Activated CD4-positive, alpha-beta T cell treated with anti-CD3 and anti-CD28 coated beads for 24 hours (primary cell): ENCODE measurements at places on chromosomes 1 and 21.

- DNase-seq, result no peak
Measured at GRCh38 chr1:183243161-183244050, 57.3 kb downstream of the LAMC2 start.

DNA sequence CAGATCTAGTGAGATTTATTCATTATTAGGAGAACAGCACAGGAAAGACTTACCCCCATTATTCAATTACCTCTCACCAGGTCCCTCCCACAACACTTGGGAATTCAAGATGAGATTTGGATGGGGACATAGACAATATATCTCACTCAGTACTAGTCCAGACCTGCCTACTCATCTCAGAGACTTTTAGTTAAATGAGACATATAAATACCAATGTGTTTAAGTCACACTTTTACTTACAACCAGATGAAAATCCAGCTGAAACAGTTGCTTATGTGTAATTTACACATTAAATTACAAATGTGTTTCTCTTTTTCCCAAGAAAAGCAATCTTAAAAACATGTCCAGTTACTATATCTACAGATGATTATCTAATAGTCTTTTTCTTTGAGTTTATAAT, 1145.6 kb downstream of the KCNT2 start:
- no peak for DNase-seq

DNA sequence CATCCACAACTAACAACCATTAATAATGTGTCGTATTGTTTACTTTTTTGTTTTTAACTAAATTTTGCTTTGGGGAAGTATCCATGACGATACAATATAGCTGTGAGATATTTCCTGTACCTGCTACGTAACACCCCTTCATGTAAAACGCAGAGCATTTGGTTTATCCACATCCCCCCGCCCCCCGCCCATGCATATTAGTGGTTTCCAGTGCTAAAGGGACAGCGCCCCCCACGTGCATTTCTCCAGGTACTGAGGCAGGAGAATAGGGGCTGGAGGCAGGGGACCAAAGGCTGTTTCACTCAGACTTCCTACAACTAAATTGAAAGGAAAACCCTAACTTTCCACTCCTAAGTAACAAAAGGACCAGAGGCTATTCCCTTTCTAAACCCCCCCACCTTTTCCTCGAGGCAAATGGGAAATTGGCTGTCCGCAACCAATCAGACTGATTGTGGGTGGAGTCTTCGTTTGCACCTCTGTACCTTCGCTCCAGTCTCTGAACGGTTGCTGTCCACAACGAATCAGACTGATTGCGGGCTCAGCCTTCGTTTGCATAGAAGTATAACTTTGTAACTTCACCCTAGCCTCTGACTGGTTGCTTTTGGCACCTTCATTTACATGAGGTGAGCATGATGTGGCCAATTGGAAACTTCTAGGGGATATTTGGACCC, 12.2 kb upstream of the RIPK4 start:
- no peak for DNase-seq

GRCh38 chr1:44792736-44793502, 4.9 kb upstream of the BEST4 start:
- DNase-seq, result no peak

- no peak for DNase-seq
Measured at GRCh38 chr1:118982266-118982665, 5.9 kb downstream of the TBX15 start.

GRCh38 chr1:213533125-213533524, 454.6 kb upstream of the PROX1 start:
- DNase-seq, result no peak

- DNase-seq, result no peak
Measured at GRCh38 chr1:167491586-167492461, 26.5 kb downstream of the CD247 start.

DNA sequence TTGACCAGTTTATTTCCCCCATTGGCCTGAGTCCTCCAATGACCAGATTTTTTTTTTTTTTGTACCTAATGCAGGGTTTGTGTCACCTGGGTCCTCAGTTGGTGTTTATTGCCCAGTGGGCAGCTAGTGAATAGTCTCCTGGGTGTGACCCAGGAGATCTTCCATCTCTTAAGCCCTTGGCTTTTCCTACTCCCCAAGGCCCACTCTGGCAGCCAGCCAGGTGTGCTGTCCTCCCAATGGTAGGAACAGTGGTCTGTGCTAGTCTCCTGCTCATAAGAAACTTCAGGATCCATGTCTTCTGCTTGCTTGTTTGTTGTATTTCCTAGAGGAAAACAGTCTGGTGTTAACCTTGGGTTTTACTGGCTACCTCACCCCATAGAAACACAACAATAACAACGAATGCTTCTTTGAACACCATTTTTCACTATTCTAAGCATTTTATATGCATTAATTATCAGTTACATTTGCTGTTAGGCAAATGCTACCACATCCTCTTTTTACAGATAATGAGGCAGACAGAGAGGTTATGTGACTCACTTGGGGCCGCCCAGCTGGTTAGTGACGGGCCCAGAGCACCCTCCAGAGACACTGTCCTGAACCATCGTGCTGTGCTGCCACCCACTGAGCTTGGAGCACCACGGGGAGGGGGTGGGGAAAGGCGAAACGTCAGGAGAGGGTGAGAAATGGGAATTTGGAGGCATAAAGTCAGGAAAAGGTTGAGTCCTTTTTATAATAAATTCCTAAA, 107.5 kb downstream of the HIVEP3 start:
- DNase-seq, result peak; percentile 29

GRCh38 chr1:30786264-30786991, 28.9 kb upstream of the LAPTM5 start:
- DNase-seq, result no peak

DNA sequence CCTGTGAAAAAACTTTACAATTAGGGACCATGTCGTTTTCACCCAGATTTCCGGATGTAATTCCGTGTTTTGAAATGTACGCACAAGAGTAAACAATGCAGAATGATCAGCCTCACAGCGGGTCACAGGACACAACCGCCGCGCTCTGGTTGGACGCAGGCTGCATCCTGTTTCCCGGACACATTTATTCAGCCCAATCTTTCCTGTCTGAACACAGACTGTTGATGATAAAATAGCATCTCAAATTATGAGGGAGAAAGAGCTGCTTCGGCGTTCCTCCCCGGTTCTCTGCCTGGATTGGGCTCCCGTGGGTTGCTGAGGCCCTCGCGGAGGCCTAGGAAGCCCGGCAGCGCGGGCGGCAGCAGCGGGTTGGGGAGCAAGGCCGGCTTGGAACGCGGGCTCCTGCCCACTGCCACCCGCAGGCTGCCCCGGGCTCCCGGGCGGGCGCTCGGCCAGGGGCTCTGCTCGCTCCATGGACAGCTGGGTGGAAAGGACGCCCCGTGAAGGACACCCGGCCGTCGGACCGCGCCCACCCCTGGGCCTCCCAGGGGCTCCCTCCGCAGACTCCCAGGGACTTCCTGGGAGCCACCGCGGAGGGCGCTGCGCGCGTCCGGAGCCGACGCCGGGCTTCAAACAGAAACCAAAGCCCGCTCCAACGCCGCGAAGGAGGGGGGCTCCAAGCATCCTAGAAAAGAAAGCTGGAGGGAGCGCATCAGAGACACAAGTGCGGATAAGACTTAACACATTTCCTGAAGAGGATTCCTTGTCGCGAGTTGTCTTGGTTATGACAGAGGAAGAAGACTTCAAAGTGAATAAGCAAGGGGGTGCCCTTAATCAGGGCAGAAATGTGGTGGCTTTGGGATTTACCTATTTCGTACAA, 122.3 kb downstream of the ESRRG start:
- DNase-seq, result no peak

- no peak for DNase-seq
Measured at GRCh38 chr1:210259561-210259960, 27.0 kb downstream of the SERTAD4 start.

- DNase-seq, result no peak
Measured at GRCh38 chr1:44151808-44152207, 10.4 kb upstream of the KLF18 start.

- no peak for DNase-seq
Measured at GRCh38 chr1:15139654-15140350, 13.7 kb upstream of the TMEM51 start.

DNA sequence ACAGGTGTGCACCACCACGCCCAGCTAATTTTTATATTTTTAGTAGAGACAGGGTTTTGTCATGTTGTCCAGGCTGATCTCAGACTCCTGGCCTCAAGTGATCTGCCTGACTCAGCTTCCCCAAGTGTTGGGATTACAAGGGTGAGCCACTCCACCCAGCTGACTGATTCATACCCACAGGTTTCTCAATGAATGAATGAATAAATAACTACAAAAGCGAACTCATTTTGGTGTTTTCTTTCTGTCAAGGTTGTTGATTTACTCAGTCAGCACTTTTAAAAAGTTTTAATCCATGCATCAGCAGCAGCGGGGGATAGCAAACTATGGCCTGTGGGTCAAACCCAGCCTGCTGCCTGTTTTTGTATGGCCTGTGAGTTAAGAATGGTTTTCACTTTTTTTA, 217.5 kb downstream of the FAF1 start:
- no peak for DNase-seq

DNA sequence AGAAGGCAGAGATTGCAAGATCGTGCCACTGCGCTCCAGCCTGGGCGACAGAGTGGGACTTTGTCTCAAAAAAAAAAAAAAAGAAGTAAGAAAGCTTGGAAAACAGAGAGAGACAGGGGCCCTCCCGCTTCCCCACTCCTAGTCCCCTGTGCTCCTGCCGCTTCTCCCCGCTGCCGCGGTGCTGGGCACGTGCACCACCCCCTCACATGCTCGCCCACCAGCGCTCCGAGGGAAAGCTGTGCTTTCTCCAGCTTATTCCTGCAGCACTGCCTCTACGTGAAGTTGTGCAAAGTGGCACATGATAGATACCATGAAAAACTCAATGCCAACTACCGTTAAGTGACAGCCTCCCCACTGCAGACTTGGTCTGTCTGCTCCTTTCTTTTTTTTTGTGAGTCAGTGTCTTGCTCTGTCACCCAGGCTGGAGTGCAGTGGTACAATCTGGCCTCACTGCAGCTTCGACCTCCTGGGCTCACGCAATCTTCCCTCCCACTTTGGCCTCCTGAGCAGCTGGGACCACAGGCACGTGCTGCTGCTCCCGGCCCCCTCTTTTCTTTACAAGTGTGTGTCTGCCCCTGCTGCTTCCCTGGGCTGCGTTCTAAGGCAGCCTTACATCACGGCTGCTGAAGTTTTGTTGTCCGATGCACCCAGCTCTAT, 15.4 kb downstream of the SLX9 start:
- no peak for DNase-seq

GRCh38 chr1:201375169-201375568, 2.3 kb downstream of the TNNT2 start:
- DNase-seq, result no peak

- no peak for DNase-seq
Measured at GRCh38 chr21:27818847-27819246, 852.0 kb upstream of the ADAMTS5 start.

GRCh38 chr1:55252942-55253589, 37.9 kb upstream of the USP24 start:
- no peak for DNase-seq

DNA sequence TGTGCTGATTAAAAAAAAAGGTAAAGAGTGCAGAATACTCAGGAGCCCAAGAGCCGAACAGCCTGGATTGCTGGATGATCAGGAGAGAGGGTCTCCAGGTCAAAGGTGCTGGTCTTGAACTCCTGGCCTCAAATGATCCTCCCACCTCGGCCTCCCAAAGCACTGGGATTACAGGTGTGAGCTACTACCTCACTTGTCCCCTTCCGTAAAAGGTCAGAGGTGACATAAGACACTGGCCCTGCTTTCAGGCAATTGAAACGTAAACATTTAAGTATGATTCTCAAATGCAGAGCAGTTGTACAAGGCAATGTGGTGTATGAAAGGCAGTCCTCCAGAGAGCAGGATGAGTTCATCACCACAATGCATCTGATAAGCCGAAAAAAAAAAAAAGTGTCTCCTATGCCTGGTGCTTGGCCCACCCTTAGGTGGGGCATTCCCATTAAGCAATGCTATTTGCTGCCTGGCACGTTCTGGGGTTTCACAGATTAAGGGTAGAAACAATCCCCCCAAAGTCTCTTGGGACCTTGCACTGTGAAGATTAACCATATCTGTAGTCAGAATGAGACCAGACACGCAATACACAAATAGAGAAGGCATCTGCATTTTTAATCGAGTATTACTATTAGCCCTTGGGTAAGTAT, 47.7 kb downstream of the PARP1 start:
- no peak for DNase-seq

DNA sequence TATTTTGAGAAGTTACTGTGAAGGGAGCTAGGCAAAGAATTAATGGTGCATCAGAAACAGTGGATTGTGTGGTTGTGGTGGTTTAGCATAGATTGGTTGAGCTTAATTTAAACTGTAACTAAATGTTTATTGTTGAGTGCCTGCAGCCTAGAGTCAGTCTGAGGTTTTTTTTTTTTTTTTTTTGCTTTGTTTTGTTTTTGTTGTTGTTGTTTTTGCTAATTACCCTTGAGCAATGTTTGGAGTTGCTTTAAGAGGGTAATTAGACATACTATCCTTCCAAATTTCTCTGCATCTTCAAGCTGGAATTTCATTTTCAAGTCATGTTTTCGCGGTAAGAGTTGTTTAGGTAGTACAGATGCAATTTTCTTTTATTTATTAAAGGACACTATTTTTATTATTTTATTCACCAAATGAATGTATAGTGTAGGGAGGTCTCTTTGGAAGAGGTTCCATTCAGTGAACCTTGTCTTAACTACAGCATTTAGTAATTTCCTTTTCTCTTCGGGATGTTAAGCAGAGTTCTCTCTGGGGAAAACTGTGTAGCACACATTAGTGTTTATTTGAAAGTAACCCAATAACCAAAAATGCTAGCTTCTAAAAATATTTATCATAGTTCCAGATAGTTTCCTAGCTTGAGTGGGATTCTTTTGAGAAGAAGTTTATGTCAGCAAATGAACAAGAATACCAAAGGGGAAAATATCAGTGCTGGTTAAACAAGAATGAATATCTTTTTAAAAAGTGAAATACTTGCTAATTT, 82.3 kb downstream of the CLIC4 start:
- DNase-seq, result no peak

DNA sequence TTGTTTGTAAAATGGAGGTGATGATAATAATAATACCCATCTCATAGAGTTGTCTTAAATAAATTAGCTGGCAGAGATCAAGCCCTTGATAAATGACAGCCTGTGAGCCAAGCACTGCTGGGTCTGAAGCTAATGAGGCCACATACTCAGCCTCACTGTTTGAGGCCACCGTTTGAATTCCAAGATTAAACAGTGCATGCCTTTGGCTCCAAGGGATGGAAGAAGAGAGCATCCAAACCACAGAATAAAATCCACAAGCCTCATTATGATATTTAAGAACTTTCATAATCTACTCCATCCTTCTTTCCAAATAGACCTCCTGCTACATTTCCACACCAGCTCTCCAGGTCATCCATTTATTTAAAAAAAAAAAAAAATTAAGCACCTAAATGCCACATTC, 29.0 kb downstream of the TGFBR3 start:
- no peak for DNase-seq
